DMS79 treated with DMSO at 0.1 percent for 48 hours (cell line): ENCODE measurements at places on chromosomes 13 and 19.
A peak's percentile ranks its signal among the peaks of the same experiment; 100 is the strongest.

DNA sequence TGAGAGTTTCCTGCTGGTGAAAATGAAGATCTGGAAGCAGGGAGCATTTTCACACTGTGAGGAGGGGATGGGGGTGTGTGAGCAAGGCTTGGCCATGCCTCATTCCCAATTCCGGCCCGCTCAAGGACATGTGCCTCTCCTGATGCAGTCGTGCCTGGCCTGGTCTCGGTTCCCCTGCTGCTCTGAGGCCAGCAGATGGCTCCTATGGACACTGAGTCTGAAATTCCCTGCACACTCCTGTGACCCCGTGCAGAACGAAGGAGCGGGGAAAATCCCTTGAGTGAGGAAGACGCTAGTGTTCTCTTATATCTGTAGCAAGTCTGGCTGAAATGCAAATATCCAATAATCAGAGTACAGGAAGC, 363 bp upstream of the ZNF763 start:
- DNase-seq = no peak

DNA sequence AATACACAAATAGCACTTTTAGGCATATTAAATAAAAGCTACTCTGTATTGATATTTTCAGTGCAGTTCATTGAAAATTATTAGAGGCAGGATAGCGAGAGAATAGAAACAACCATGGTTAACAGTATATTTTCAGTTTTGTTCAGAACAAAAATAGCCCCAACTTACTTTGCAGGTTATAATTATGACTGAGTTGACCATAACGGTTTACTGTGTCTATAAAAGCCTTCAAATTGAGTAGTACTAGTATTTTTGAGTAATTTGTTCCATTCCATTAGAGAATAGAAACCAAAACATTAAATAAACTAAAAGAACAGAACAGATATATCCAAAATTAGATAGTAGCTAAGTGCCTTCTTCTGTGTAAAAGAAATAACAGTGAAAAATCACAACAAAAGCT, 1108.4 kb upstream of the PCDH20 start:
- DNase-seq = no peak

GRCh38 chr13:21967871-21968270, 297.0 kb downstream of the FGF9 start:
- no peak for DNase-seq

GRCh38 chr13:97072297-97072696, 78.0 kb upstream of the OXGR1 start:
- no peak for DNase-seq

DNA sequence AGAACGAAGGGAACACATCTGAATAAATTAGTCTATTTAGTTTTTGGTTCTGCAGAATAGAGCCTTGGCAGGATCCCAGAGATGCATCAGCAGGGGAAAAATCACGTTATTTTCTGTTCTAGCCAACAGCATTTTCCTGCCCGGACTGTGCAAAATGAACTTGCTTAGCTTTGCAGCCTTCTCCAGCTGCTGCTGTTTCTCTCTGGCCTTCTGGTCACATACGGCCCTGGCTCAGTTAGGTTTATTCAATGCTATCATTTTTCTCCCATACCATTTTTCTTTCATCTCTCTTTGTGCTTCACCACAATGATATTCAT, 110.4 kb upstream of the KL start:
- no peak for DNase-seq

DNA sequence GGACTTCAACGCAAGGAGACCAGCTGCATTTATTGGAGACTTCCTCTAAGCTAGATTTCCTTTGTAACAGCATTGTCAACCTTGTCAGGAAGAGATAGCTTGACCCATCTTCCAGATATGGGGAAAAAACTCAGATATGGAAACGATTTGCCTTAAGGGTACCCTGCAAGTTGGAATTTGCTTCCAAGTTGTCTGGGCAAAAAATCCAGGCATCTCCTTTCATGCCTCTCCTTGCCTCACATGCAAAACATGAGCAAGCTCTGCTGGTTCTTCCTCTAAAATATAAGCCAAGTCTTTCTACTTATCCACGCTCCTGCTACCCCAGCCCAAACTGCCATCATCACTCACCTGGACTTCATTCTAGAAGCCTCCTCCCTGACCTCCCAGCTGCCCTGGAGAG, 6.4 kb upstream of the DNMT1 start:
- DNase-seq = no peak

- no peak for DNase-seq
Observed at GRCh38 chr19:45975306-45976070, 1.8 kb upstream of the NOVA2 start.

GRCh38 chr13:27583645-27584044, 36.7 kb downstream of the LNX2 start:
- no peak for DNase-seq

DNA sequence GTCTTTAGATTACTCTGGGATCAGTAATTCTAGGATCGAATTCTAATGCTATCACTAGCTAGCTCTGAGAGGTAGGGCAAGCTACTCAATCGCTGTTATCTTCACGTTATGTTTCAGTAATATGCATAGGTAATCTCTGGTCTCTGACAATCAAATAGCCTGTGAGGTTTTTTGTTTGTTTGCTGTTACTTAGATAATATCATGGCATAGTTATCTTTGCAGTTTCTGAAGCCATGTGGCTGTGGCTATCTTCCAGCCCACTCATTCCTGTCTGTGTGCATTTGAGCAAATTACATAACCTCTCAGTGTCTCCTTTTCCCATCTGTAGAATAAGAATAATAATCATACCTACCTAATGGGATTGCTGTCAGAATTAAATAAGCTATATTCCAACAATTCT, 330.2 kb downstream of the PCDH9 start:
- DNase-seq = no peak

- DNase-seq = no peak
Observed at GRCh38 chr13:46778890-46779289, 18.1 kb downstream of the ESD start.

DNA sequence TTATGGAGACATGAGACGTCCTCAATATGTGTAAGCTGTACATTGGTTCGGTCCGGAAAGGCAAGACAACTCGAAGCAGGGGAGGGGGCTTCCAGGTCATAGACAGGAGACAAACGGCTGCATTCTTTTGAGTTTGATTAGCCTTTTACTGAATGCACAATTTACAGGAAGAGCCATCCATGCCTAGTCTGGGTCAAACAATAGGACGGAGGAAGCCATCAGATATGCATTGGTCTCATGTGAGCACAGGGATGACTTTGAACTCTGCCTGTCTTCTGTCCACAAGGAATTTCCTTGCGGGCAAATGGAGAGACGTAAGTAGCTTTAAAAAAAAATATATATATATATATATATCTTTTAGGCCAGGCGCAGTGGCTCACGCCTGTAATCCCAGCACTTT, 1.9 kb upstream of the CCNP start:
- no peak for DNase-seq

DNA sequence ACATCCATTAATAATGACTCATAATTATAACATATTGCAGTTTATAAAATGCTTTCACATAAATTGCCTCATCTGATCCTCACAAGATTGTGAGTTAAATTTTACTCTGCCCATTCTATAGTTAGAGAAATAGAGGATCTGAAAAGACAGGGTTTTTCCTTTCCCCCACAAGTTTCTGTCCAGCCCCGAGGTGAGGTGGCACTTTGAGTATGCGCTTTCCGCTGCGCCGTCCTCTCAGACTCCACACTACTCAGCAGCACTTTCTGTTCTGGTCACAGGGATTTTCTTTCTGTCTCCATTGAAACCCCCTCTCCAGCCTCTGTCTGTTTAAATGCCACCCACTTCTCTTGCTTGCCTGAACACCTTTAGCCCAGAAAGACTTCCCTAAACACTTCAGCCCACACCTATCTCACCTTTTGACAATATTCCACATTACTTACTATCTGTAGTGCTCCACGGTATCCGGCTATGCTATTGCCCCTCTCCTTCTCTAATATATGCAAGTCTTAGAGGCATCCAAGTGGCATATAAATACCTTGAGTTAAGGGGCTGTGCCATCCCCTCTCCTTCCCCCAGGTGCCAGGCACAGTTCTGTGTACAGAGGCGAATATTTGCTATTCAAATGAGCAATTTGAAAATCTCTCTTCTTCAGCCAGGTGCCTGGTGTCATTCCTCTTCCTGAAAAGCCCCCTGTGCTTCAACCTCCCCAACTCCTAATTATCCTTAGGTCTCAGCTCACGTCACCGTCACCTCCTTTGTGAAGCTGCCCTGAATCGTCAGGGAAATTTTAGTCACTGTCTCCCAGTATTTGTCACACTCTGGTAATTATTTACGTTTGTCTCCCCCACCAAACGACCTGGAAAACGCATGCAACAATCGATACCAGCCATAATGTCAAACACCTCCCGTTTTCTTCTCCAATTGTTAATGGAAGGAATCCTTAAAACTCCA, 268.7 kb downstream of the NHLRC3 start:
- no peak for DNase-seq

GRCh38 chr19:15015946-15016542, 33.2 kb upstream of the CASP14 start:
- no peak for DNase-seq

DNA sequence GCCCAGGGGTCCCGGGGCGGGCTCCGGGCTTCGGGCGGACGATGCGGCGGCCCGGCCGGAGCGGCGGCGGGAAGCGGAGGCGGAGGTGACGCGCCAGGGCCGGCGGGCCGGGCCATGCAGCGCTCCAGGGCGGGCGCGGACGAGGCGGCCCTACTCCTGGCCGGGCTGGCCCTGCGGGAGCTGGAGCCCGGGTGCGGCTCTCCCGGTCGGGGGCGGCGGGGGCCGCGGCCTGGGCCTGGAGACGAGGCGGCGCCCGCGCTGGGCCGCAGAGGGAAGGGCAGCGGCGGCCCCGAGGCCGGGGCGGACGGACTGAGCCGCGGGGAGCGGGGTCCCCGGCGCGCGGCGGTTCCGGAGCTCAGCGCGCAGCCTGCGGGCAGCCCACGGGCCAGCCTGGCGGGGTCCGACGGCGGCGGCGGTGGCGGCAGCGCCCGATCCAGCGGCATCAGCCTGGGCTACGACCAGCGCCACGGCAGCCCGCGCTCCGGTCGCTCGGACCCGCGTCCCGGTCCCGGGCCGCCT, 362 bp downstream of the WTIP start:
- DNase-seq = no peak

DNA sequence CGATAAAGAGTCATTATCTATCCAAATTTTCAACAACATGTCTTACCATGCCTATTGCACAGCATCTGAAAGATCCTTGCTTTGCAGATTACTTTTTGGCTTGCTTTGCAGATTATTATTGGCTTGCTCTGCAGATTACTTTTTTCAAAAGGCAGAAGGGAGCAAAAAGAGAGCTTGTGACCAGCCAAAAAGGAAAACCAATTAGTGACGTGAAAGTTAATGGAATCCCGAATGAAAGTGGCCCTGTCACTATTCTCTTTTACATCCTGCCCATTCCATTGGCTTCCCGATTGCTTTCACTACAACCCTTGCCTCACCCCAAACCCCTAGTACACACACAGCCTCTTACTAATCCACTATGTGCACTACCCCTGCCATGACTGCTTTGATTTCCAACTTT, 81.3 kb downstream of the LHFPL6 start:
- DNase-seq = no peak

DNA sequence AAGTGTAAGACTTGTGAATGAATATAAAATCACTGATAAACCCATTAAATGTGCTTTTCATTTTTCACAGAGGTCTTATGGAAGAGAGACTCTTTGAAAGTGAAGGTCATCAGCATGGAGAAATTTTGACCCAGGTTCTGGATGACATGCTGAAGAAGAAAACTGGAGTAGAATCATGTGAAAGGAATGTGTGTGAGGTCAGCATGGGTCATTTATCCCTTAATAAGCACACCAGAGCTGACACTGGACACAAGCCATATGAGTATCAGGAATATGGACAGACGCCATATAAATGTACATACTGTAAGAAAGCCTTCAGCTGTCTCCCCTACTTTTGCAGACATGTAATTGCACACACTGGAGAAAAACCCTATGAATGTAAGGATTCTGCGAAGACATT, 29.0 kb downstream of the ZNF20 start:
- no peak for DNase-seq

GRCh38 chr19:16213076-16213475, 15.4 kb downstream of the AP1M1 start:
- no peak for DNase-seq

GRCh38 chr13:39129213-39129612, 91.0 kb downstream of the NHLRC3 start:
- no peak for DNase-seq

GRCh38 chr13:58830841-58831240, 1199.3 kb downstream of the PCDH17 start:
- DNase-seq = no peak

DNA sequence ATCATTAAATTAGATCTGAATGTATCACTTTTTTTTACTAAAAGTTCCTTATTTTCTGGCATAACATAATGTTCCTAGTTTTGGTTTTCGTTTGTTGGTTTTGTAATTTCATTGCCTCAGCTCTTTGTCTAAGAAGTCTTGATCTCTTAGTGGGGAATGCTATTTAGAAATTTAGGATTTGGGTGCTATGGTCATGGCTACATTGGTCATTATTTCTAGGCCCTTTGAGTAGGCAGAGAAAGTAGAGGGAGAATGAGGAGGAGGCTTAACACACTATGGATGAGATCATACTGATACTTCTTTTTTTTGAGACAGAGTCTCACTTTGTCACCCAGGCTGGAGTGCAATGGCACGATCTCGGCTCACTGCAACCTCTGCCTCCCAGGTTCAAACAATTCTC, 41.8 kb downstream of the PIBF1 start:
- no peak for DNase-seq

- no peak for DNase-seq
Observed at GRCh38 chr19:48196933-48197665, 26.6 kb downstream of the ZSWIM9 start.

GRCh38 chr19:27891411-27891810, 1321.5 kb downstream of the UQCRFS1 start:
- no peak for DNase-seq

- DNase-seq = peak; percentile 72
Observed at GRCh38 chr13:45511310-45512097, 46.8 kb downstream of the COG3 start.

DNA sequence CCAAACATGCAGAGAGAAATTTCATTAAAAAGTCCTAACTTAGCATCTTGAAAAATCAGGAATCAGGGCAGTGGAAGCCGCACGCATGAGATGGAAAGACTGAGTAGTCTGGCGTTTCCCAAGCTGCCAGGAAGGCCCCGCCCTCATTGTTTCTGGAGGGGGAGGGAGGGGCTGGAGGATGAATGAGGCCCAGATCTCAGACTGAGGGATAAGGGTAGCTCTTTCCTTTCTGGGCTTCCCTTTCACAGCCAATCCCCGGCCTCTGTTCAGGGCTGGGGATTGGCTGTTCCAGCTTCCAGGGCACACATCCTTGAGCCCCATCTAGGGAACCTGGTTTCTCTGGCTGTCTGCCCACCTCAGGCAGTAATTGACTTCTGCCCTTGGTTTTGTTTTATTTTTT, 7.3 kb downstream of the C19orf53 start:
- no peak for DNase-seq

- no peak for DNase-seq
Observed at GRCh38 chr13:85976242-85976641, 177.0 kb upstream of the SLITRK6 start.
